ENCODE measurements at places on chromosomes 6 and 20. TPM values are rescaled to one million over a fixed set of nuclear protein-coding genes. Genes with fewer than 3 reads are reported as not detected.

DNA sequence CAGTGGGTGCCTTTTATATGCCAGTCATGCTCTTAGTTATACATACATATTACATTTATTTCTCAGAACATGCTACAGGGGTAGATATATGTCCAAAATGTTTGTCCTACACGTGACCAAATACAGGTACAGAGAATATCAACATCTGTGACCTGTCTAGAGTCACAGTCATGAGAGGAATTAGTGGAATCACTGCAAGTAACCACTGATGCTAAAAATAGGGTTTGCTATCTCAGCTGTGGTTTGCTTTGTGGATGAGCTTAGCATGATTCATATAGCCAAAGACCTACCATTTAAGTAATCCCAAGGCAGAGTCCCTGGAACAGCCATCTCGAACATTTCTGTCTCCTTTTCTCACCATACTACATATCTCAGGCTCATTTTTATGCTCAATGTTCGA lies 32.3 kb downstream of the GSTA3 start:
- no peak for DNase-seq

GRCh38 chr6:32198866-32199265 lies 6.4 kb upstream of the GPSM3 start:
- DNase-seq, result no peak

Gene B3GALT4
- total RNA-seq, result 1.2 TPM

- DNase-seq, result peak; percentile 55
Measured at GRCh38 chr6:29813809-29814208, 13.8 kb upstream of the HLA-G start.

Measured in K562 (cell line).